Keratinocyte (primary cell): ENCODE measurements at places on chromosomes 6 and 20. TPM values are rescaled to one million over a fixed set of nuclear protein-coding genes. Genes with fewer than 3 reads are reported as not detected.

Gene MOG
- not detected in 3 replicates for polyA plus RNA-seq

Gene CYP21A2
- polyA plus RNA-seq: 0.04 to 0.05 TPM in 2 of 3 replicates, not detected in the other

Gene FERMT1
- polyA plus RNA-seq: 68.4 to 312 TPM (median 134 TPM) in 3 replicates

Gene APOBEC2
- 0.05 TPM in 1 of 3 replicates, not detected in the others for polyA plus RNA-seq

Gene TP53TG5
- polyA plus RNA-seq: not detected in 3 replicates

Gene RBBP8NL
- 0.05 to 0.26 TPM (median 0.13 TPM) in 3 replicates for polyA plus RNA-seq

Gene RAB44
- polyA plus RNA-seq: 0.03 TPM in 2 of 3 replicates, not detected in the other

Gene CYP39A1
- polyA plus RNA-seq: 0.77 to 1.6 TPM (median 1.5 TPM) in 3 replicates

Gene SIRPB2
- polyA plus RNA-seq: 1.1 to 2.1 TPM (median 1.6 TPM) in 3 replicates

Gene TBCC
- polyA plus RNA-seq: 14.1 to 18.8 TPM (median 16.7 TPM) in 3 replicates

Gene CTSA
- polyA plus RNA-seq: 38.6 to 69.4 TPM (median 48.6 TPM) in 3 replicates

Gene CALHM5
- 0.80 to 2.9 TPM (median 0.94 TPM) in 3 replicates for polyA plus RNA-seq

Gene GLP1R
- not detected in 3 replicates for polyA plus RNA-seq

Gene KCNK16
- not detected in 3 replicates for polyA plus RNA-seq

Gene MAN1A1
- polyA plus RNA-seq: 11.3 to 20.2 TPM (median 14.6 TPM) in 3 replicates

Gene EYS
- polyA plus RNA-seq: 0.17 to 0.34 TPM (median 0.24 TPM) in 3 replicates

Gene SLC13A3
- polyA plus RNA-seq: 3.8 to 4.5 TPM (median 3.9 TPM) in 3 replicates

Gene RALY
- 107 to 118 TPM (median 118 TPM) in 3 replicates for polyA plus RNA-seq

Gene SLCO4A1
- 0.43 to 1.8 TPM (median 1.4 TPM) in 3 replicates for polyA plus RNA-seq
